Naive thymus-derived CD4-positive, alpha-beta T cell (primary cell): ENCODE measurements at places on chromosomes 6 and 20. TPM values are rescaled to one million over a fixed set of nuclear protein-coding genes. Genes with fewer than 3 reads are reported as not detected.

- no peak for DNase-seq
- H3K27me3 ChIP-seq = no peaks in the 10 kb centered on the region
- H3K27ac ChIP-seq = no peak overlapping the region
- no peaks in the 10 kb centered on the region for H3K36me3 ChIP-seq
- H3K4me1 ChIP-seq = no peaks in the 10 kb centered on the region
Observed at GRCh38 chr20:9143926-9144325, 75.0 kb downstream of the PLCB4 start.

- H3K27me3 ChIP-seq = no peaks in the 10 kb centered on the region
- no peaks in the 10 kb centered on the region for H3K4me1 ChIP-seq
- H3K36me3 ChIP-seq = no peaks in the 10 kb centered on the region
- no peak for DNase-seq
- no peak overlapping the region for H3K27ac ChIP-seq
Observed at GRCh38 chr6:55108134-55109130, 65.9 kb upstream of the HCRTR2 start.

DNA sequence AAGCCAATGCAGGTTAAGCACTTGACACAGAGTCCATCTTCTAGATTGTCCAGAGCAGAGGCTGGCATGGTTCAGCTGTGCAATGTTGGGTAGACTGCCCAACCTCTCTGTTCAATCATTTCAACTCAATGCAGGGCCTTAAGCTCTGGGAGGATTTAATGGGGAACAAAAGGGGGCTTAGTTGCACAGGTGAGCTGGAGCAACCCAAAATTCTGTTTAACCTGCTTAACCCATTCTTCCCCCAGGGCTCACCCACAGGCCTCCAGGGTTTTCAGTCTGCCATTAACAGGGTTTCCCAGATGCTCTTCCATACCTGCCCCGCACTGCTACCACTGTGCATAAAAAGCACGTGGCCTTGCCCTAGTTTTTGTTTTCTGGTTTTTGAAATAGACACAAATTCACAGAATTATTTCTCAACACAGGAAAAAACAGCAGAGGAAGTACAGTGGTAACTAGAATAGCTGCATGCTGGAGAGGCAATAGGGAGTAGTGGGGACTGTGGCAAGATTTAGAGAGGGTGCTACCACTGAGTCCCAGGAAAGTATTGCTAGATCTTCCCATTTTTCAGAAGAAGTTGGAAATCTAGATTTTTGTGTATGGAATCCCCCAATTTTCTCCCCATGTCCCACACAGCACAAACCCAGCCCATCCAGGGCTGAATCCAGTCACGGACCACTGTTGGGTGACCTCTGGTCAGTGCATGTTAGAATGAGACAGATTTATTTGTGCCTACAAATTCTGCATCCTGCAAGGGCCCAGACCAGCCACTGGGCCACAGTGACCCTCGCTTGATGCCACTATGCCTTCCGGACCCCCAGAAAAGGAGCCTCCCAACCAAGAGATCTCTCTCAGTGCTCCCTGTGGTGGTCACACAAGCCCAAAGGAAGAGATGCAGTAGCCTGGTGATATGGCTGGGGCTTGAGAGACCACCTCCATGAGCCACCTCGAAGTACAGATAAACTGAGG lies 4.6 kb downstream of the PTGIS start:
- no peaks in the 10 kb centered on the region for H3K36me3 ChIP-seq
- no peak overlapping the region for H3K27ac ChIP-seq
- H3K4me1 ChIP-seq = no peaks in the 10 kb centered on the region
- no peaks in the 10 kb centered on the region for H3K27me3 ChIP-seq
- no peak for DNase-seq

The ARFGEF3 gene
- total RNA-seq = 0.15 TPM in 2 replicates

The BCAS4 gene
- 54.0 TPM for total RNA-seq

DNA sequence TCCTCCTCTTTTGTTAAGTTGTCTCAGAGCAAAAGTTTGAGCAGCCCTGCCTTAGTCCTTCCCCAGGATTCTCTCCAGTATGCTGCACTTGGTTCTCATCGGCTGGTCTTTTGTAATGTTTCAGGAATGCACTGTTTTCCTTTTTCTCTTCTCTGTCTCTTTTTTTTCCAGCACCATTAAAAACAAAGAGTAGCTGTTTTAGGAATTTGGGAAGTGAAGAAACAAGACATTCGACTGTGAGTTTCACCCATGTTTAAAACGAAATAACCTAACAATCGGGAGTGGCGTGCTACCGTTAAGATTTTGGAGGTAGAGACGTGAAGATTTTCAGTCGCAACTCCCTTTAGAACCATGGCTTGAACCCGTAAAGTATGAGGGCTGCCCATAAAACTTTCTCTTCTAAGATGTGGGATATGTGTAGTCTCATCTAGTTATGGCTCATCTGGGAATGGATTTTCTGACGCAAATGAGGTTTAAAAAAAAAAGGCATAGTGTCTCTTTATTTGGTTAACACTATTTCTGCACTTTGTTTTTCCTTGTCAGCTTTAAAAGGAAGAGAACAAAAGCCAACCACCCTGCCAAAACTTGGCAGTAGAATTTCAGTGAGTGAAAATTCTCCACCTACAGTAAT lies 35.9 kb upstream of the RAB23 start:
- H3K27ac ChIP-seq = no peak overlapping the region
- H3K27me3 ChIP-seq = no peaks in the 10 kb centered on the region
- no peaks in the 10 kb centered on the region for H3K4me1 ChIP-seq

The GFRAL gene
- not detected for total RNA-seq

The PPP1R3G gene
- total RNA-seq = not detected
